Fibroblast of mammary gland (primary cell): ENCODE measurements at places on chromosomes 2 and 18.

DNA sequence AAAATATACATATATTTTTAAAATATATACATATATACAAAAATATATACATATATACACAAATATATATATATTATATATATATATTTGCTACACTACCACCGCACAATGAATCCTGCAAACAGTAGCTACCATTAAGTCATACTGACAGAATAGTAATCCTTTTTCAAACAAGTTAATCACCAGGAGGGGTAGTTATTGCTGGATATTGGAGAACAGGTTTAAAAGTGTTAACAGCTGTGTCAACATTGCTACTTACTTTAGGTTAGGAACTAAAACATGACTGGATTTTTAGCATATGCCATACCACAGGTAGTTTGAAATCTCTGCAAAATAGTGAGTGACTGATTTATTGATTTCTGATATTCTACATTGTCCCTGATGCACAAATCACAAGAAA lies 529.1 kb upstream of the CDH7 start:
- DNase-seq, result no peak

- peak; percentile 67 for DNase-seq
Measured at GRCh38 chr2:9984217-9984739, 32.8 kb downstream of the GRHL1 start.

GRCh38 chr2:233353101-233353768 lies 1.1 kb upstream of the DGKD start:
- no peak for DNase-seq

- peak; percentile 69 for DNase-seq
Measured at GRCh38 chr2:238456970-238457926, 30.5 kb downstream of the ASB1 start.

DNA sequence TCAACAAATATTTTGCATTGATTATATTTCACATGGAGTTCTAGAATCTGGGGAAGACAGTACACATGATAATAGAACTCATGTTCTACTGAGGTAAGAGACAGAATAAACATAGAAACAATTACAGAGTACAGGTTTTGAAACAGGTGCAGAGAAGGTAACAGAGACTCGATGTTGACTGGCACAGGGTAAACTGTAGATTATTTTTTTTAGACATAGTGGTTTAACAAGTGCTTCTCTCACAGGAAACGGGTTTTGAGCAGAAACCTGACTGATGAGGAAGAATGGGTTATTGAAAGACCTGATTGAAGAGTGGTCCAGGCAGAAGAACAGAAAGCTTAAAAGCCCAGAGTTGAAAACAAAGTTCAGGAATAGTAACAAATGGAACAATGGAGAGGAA lies 1002.5 kb upstream of the FAM98A start:
- no peak for DNase-seq

- no peak for DNase-seq
Measured at GRCh38 chr2:223088866-223089265, 36.9 kb downstream of the KCNE4 start.

DNA sequence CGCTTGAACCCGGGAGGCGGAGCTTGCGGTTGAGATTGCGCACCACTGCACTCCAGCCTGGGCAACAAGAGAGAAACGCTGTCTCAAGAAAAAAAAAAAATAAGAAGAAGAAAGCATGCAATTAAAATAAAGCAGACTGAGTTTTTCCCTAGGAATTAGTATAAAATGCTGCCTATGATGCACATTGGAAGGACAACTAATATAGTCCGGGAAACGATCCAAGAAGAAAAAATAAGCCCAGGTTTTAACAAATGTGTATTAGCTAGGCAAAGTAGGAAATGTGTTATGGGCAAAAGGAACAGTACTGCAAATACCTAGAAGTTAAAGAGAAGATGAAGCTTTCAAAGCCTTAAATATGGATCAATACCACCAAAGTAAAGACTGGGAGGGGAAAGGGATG lies 64.0 kb downstream of the SPIRE1 start:
- peak; percentile 64 for DNase-seq

DNA sequence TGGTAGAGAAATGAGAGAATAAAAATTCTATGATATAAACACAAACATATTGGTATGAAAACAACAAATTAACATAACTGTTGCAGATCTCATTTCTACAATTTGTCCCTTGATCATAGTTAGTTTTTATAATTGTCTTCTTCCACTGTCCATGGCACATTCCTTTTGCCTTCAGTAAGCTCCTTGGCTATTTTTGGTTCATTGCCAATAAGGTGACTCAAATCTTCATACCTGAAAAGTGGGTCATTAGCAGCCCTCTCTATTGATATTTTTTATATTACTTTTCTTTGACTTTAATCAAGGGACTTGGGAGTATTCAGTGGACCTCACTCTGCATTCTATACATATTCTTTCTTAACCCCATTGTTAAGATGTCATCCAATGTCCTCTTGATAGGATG lies 552.9 kb downstream of the TDRD15 start:
- DNase-seq, result peak; percentile 2

DNA sequence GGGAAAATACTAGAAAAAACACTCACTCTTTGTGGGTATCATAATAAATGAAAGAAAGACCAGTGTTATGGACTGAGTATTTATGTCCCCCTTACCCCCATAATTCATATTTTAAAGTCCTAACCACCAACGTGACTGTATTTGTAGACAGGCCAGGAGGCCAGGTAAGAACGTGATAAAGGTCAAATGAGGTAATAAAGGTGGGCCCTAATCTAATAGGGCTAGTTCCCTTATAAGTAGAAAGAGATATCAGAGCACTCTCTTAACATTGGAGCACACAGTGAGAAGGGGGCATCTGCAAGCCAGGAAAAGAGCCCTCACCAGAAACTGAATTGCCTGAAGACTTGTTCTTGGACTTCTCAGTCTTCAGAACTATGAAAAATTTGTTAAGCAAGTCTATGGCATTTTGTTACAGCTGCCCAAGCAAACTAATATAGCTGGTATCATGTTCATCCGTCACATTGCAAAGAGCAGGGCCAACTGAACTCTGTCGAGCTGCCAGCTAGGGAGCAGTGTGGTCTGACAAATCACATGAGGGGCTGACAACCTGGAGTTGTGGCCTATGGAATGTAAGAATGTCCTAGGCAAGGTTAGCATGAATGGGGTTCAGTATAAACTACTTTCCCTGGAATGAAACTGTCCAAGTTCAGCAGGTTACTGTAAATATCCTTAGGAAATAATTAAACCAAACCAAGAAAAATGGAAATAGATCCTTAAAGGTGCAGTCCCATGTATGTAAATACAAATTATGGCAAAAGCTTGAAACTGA lies 280.9 kb downstream of the ZNF385B start:
- no peak for DNase-seq

- DNase-seq, result no peak
Measured at GRCh38 chr2:240324312-240325015, 111.0 kb upstream of the GPC1 start.

DNA sequence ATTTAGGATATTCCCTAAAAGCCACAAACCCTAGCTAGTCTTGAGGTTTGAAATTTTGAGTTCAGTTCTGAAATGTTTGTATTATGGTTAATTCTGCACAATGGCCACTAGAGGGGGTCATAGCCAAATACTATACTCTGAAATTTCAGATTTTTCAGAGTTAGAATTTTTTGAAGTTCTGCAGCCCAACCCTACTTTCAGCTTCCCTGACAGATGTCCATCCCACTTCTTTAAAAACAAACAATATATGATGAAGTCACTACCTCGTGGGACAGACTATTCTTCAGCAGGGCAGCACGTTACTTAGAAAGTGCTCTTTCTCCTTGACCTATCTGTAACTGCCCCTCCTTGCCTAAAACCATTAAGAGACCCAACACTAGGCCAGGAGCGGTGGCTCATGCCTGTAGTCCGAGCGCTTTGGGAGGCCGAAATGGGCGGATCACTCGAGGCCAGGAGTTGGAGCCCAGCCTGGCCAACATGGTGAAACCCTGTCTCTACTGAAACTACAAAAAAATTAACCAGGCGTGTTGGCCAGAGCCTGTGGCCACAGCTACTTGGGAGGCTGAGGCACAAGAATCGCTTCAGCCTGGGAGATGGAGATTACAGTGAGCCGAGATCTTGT lies 48.2 kb upstream of the PAPOLG start:
- DNase-seq, result peak; percentile 38

GRCh38 chr2:157894694-157895435 lies 18.7 kb upstream of the ACVR1 start:
- DNase-seq, result peak; percentile 87

GRCh38 chr2:240921311-240921994 lies 15.3 kb downstream of the CROCC2 start:
- DNase-seq, result peak; percentile 96

GRCh38 chr2:8152392-8153257 lies 529.2 kb upstream of the ID2 start:
- no peak for DNase-seq

GRCh38 chr2:231927566-231927890 lies 1.3 kb upstream of the NPPC start:
- no peak for DNase-seq
